A549 treated with dexamethasone at 1 μM for 4 hours (cell line): ENCODE measurements at places on chromosomes 3 and 15. TPM values are rescaled to one million over a fixed set of nuclear protein-coding genes. Genes with fewer than 3 reads are reported as not detected.

RHOA gene
- total RNA-seq, result 484 to 517 TPM (median 500 TPM) in 5 replicates

TRH gene
- total RNA-seq, result not detected in 5 replicates

MB21D2 gene
- 4.9 to 6.0 TPM (median 5.4 TPM) in 5 replicates for total RNA-seq

CADPS gene
- total RNA-seq, result not detected in 5 replicates

AGBL1 gene
- total RNA-seq, result not detected in 5 replicates

FAM81A gene
- 9.7 to 14.8 TPM (median 13.1 TPM) in 5 replicates for total RNA-seq

KBTBD13 gene
- total RNA-seq, result not detected in 5 replicates

TIMP4 gene
- 10.6 to 13.2 TPM (median 11.0 TPM) in 5 replicates for total RNA-seq

APPL1 gene
- 12.7 to 23.6 TPM (median 20.8 TPM) in 5 replicates for total RNA-seq

LRRK1 gene
- 11.0 to 19.6 TPM (median 17.9 TPM) in 5 replicates for total RNA-seq

ZNF860 gene
- total RNA-seq, result 1.3 to 1.9 TPM (median 1.7 TPM) in 5 replicates

NANOGP8 gene
- total RNA-seq, result not detected in 5 replicates
